Osteoblast (primary cell): ENCODE measurements at places on chromosomes 2 and 18. TPM values are rescaled to one million over a fixed set of nuclear protein-coding genes. Genes with fewer than 3 reads are reported as not detected.

CXCR4 gene
- under 0.01 TPM in 2 replicates for total RNA-seq

- H3K36me3 ChIP-seq, result no peaks in the 10 kb centered on the region
- peaks cover 9% of the 10 kb centered on the region for H3K4me1 ChIP-seq
- no peaks in the 10 kb centered on the region for H3K27me3 ChIP-seq
- no peak overlapping the region for H3K4me3 ChIP-seq
- peak; percentile 71 for DNase-seq
- no peak overlapping the region for H3K27ac ChIP-seq
These were observed 15.4 kb downstream of the PECR start for GRCh38 chr2:216066230-216066629.

- no peak overlapping the region for H3K4me3 ChIP-seq
- no peaks in the 10 kb centered on the region for H3K4me1 ChIP-seq
- no peaks in the 10 kb centered on the region for H3K36me3 ChIP-seq
- H3K27ac ChIP-seq, result no peak overlapping the region
- H3K27me3 ChIP-seq, result peaks cover 11% of the 10 kb centered on the region
- DNase-seq, result peak; percentile 46
These were observed 171.7 kb upstream of the HS6ST1 start for GRCh38 chr2:128490321-128490720.

KCNIP3 gene
- under 0.01 and 0.29 TPM in 2 replicates for total RNA-seq

CCDC178 gene
- total RNA-seq, result not detected in 2 replicates

PAIP2B gene
- total RNA-seq, result 0.36 and 0.59 TPM in 2 replicates

MALL gene
- total RNA-seq, result 4.4 and 5.1 TPM in 2 replicates

- DNase-seq, result no peak
- H3K27ac ChIP-seq, result no peak overlapping the region
- no peaks in the 10 kb centered on the region for H3K36me3 ChIP-seq
- no peaks in the 10 kb centered on the region for H3K4me1 ChIP-seq
These were observed 76.6 kb downstream of the ALK start for GRCh38 chr2:29844713-29845326.

REG3G gene
- not detected in 2 replicates for total RNA-seq

SERPINB11 gene
- not detected in 2 replicates for total RNA-seq

GRCh38 chr2:167430447-167430846 lies 542.2 kb downstream of the XIRP2 start:
- no peaks in the 10 kb centered on the region for H3K27me3 ChIP-seq
- no peak for DNase-seq
- H3K4me1 ChIP-seq, result no peaks in the 10 kb centered on the region
- H3K27ac ChIP-seq, result no peak overlapping the region
